NCI-H2029 (cell line): ENCODE measurements at places on chromosomes 2 and 18.

DNA sequence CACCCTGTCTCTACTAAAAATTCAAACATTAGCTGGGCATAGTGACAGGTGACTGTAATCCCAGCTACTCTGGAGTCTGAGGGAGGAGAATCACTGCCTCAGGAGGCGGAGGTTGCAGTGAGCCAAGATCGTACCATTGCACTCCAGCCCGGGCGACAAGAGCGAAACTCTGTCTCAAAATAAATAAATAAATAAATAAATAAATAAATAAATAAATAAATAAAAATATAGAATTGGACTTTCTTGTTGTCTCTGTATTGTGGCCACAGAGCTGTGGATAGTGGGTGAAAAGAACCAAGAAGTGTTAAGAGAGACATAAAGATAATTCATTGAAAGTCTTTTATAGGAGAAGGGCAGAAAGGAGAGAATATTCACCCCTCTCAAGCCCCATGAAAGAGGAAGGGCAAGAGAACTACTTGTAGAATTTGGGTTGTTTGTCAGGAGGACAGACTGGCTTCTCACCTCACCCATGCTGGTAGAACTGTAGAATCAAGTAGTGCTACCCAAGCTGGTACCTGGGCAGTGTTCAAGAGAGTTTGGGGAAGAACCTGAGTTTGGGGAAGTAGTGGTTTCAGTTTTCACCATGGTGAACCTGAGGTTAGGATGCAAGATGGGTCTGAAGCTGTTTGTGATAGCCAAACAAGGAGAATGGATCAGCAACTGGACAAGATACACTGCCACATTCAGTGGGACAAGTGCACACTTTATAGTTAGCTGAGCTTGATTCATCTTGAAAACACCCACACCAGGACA, 256.5 kb downstream of the CD226 start:
- DNase-seq = no peak

DNA sequence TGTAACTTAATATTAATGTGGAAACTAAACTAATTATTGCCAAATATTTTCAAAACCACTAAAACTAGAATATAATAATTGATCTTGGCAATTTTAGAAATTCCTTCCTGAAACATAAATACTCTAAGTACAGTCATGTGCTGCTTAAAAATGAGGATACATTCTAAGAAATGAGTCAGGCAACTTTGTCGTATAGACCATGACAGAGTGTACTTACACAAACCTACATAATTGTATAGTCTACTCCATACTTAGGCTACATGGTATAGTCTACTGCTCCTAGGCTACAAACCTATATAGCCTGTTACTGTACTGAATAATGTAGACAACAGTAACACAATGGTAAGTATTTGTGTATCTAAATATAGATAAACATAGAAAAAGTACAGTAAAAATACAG, 27.6 kb downstream of the FEZ2 start:
- DNase-seq = no peak

GRCh38 chr2:42965196-42965595, 172.8 kb upstream of the HAAO start:
- no peak for DNase-seq

- no peak for DNase-seq
Measured at GRCh38 chr18:52764316-52764715, 424.3 kb downstream of the DCC start.

DNA sequence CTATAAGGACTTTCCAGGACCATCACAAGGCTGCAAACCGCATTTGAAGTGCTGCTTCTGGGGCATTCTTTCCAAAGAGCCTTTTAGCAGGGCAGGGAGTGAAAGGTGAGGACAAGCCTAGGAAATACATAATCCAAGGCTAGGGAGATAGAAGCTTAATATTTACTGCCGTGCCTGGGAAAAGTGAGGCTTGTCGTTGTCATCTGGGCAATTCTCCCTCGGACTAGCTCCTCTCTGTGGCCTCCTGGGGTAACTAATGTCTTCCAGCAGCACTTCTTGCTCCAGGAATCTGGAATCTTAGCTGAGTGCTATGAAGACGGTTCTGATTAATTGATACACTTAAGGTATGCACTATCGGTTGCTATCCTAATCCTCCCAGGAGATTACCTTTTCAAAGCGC, 69.3 kb upstream of the ATL2 start:
- DNase-seq = no peak

DNA sequence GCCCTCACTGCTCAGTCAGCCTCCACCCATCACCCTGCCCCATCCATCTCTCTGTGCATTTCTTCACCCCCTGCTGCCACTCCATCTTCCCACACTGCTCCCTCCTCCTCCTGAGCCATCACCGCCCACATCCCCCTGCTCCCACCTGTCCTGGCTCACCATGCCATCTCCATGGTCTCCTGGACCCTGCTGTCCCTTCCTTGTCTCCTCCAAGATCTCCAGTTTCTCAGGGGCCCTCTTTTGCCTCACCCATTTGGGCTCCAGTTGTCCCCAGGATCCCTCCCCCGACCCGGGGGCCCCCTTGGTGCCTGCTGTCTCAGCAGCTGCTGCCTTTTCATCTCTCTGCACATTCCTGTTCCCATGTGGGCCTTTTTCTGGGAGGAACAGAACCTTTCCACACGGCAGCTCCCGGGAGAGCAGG, 10.6 kb downstream of the SPEG start:
- no peak for DNase-seq

DNA sequence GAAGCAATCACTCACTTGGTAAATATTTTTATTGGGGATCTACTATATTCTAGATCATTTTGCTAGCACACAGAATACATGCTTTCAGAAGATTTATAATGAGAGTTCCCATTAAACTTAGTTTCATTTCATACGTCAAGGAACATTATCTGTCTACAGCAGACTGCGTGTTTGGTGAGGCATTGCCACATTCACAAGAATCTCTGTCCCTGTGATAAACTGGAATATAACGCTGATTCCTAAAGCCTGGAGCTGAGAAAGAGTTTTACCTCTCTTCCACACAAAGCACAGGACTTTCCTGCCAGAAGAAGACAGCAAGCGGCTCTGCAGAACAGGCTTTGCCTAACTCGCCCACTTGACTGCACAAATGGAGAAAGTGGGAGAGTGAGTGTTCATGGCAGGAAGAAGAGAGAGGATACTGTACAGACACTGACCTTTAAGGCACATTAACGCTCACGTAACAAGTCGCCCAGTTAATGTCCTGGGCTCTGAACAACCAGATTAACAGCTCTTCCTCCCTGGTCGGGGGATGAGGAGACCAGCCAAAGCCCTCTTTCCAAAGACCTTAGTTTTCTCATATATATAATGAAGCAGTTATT, 356.2 kb downstream of the GPD2 start:
- DNase-seq = no peak

GRCh38 chr2:154484338-154485099, 214.0 kb upstream of the KCNJ3 start:
- DNase-seq = no peak

DNA sequence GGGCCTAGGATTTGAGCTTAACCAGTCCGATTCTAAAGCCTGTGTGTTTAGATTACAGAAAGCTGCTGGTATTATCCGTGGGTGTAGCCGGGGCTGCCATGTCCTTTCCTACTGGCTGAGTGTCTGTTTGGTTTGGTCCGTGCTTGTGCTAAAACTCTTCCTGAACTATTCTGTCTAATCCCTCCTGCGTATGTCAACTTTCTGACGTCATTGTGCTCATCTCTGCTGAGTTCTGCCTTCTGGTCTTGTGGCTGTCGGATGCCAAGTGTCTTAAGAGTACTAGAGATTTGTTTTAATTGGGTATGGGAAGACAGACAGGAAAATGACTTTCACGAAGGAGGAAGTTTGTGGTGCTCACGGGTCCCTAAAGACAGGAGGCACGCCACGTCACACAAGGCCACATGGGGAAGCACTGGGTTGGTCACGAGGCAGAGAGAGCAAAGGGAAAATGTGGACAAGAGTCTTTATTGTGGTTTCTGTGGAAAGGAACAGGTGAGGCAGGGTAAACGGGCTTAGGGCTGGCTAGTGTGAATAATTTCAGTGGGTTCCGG, 31.8 kb upstream of the NTSR2 start:
- DNase-seq = no peak

DNA sequence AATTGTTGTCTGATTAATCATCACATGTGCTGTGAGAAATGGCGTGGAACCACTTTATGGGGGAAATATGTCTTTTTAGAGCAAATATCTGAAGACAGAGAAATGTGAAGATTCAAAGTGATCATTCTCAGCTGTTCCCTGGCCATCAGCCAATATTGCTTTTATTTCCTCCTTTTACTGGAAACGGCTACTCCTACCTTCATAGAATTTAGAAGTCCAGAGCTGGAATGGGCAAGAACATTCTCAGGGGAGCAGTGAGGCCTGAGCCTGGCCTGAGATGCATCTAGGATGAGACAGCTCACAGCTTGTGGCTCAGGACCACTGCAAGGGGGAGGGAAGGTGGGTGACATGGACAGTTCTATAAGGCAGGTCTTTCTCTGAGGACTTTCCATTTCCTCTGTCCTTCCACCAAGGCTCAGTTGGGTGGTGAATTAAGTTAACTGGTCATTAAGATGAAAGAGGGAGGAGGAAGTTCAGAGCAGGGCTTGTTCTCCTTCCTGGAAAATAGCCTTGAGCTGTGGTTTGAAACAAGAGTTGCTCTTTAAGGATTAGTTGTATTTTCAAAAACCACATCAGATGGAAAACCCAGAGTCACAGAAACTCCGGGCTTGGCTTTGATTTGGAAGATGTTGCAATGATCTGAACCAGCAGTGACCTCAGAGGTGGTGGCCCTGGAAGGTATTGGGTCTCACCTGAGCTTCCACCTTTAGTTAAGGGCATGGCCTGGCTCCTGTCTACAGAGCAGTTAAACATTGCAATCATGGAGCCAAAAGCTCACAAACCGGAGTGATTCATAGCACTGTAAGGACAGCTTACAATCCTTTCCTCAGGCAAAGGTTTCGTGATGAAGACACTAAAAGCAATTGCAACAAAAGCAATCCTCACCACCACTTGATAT, 144.3 kb downstream of the VAPA start:
- DNase-seq = no peak

GRCh38 chr2:134466141-134466540, 212.3 kb downstream of the MGAT5 start:
- DNase-seq = peak; percentile 28

DNA sequence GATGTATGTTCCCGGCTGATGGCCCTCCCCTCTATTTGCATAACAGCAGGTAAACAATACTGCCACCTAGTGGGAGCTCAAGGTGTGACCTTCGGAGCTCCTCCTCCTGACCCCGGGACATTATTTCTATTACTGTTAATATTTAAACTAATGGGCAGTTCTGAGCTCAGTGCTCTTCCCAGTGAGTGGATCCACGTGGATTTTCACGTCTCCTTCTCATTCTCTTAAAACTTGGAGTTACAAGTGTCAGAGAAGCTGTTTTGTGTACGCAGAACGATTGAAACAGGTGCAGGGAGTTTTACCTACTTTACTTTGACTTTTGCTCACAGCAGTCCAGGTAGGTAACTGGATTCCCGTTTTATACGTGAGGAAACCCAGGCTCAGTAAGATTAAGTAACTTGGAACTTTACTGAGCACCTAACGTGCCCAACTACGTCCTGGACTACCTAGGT, 127.3 kb downstream of the PRKCE start:
- DNase-seq = peak; percentile 34

- DNase-seq = no peak
Measured at GRCh38 chr2:46394649-46395510, 84.5 kb upstream of the TMEM247 start.

- no peak for DNase-seq
Measured at GRCh38 chr18:79983793-79984192, 4.6 kb downstream of the TXNL4A start.

GRCh38 chr2:104923665-104924064, 69.8 kb downstream of the POU3F3 start:
- DNase-seq = no peak

- no peak for DNase-seq
Measured at GRCh38 chr2:165877565-165878550, 75.7 kb downstream of the TTC21B start.

GRCh38 chr18:45107425-45107824, 426.7 kb downstream of the SETBP1 start:
- DNase-seq = no peak

- no peak for DNase-seq
Measured at GRCh38 chr2:134463699-134464022, 209.8 kb downstream of the MGAT5 start.

- no peak for DNase-seq
Measured at GRCh38 chr18:60099709-60100108, 199.9 kb downstream of the PMAIP1 start.

GRCh38 chr18:677951-678381, 20.5 kb downstream of the TYMS start:
- no peak for DNase-seq

DNA sequence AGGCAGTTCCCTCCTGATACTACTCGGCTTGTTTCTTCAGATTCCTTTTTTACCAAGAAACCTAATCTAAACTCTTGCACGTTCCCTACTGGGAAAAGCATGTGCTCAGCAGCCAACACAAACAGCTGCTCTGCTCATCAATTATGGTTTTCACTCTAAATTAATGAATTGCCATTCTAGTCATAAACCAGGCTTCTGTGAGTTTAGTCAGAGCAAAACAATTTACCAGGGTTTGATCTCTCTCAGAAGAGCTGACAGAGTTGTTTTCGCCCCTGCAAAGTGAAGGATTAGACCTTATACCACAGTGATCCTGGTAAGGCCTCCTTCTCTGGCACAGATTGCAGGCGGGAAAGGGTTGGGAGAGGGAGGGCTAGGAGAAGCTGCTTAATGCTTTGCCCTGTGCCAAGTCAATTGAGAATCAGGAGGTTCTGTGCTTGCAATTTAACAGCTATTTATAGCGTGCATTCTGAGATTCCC, 57.2 kb downstream of the REEP1 start:
- DNase-seq = no peak

- no peak for DNase-seq
Measured at GRCh38 chr2:38474021-38474456, 97.0 kb upstream of the ATL2 start.

DNA sequence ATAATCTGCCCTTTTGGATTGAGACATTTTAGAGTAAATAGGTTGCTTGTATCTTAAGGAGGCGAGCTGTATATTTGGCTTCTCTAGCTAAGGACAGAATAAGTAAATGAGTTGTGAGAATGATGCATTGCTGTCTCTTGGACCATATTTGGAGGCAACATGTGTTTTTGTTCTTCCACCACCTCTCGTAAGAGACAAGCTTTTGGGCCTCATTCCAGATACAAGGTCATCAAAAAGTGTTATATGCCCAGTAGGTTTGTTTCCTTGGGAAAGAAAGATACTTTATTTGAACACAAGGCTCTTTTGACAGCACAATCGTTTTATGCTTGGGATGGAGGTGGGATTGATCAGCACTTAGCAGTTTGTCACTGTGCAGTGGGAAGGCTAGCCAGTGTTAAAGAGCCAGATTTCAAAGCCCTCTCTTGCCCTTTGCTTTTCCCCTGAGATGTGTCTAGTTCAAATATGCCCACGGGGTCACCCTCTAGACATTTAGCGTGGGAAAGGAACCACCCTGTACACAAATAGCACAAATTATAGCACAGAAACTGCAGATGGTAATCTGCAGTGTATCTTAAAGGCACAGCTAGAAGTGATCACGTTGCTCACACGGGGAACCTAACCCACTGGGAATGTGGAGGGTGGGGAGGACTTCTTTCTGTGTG, 131.3 kb downstream of the MAP4K4 start:
- no peak for DNase-seq
